Activated CD4-positive, alpha-beta T cell treated with anti-CD3 and anti-CD28 coated beads, Interleukin-2, amount 50 U/mL, for 4 hours (primary cell): ENCODE measurements at places on chromosomes 1 and 21.

DNA sequence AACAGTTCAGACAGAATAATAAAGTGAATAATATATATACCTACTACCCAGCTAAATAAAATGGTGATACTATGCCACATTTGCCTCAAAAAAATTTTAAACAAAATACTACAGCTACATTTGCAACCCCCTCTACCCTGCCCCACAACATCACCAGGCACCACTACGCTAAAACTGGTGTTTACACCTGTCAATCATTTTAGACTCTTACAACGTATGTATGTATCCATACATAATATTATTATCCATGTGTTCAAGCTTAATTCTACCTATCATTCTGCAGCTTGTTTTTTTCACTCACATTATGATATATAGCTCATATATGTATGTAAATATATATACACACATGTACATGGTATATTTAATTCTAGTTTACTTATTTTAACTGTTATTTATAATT, 62.5 kb downstream of the NIBAN1 start:
- DNase-seq, result no peak

GRCh38 chr1:207056673-207057072, 3.6 kb downstream of the PFKFB2 start:
- no peak for DNase-seq

DNA sequence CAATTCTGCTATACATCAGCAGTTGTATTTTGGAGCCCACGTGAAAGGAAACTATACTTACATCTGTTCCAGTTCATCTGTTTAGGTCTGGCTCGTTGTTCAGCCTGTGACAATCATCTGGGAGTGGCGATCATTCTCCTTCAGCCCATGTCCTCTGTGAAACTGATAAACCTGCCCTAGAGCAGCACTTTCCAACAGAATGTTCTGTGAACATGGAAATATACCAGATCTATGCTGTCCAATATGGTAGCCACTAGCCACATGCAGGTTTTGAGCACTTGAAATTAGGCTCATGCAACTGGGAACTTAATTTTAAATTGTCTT, 24.5 kb upstream of the COQ8A start:
- no peak for DNase-seq

- DNase-seq, result no peak
Observed at GRCh38 chr1:160727316-160727640, 11.8 kb upstream of the SLAMF7 start.
